ENCODE measurements at places on chromosomes 6 and 20.

- no peak for DNase-seq
Observed at GRCh38 chr6:35543459-35544193, 30.9 kb upstream of the TULP1 start.

- DNase-seq, result no peak
Observed at GRCh38 chr6:10268111-10268510, 146.8 kb downstream of the TFAP2A start.

GRCh38 chr6:111576291-111576690 is 29.4 kb downstream of the TRAF3IP2 start:
- no peak for DNase-seq

DNA sequence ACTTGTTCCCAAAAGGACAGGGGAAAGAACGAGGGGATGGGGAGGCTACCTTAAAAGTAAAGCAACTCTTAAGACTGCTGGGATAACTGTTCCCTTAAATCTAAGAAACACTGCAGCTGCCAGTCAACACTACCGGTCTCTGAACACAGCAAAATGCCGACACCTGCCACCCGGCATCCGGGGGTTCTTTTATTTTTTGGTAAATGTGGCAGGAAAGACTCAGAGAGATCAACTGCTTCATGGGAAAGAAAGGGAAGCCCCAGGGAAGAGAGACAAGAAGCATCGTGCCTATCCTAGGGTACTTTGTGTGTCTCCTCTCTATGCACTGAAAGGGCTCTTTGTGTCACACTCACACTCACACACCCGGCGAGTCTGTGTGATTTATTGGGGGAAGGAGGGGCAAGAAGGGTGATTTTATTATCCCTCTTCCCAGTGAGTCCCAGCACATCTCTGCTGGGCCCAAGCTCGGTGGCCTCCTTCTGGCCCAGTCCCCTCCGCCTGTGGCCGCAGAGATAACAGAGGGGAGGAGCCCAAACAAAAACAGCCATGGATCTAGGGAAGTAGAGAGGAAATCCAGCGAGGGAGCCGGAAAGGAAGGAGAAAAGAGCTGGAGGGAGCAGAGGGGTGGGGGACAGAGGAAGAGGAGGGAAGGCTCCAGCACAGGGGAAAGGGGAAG is 1.4 kb downstream of the FYN start:
- DNase-seq, result no peak

DNA sequence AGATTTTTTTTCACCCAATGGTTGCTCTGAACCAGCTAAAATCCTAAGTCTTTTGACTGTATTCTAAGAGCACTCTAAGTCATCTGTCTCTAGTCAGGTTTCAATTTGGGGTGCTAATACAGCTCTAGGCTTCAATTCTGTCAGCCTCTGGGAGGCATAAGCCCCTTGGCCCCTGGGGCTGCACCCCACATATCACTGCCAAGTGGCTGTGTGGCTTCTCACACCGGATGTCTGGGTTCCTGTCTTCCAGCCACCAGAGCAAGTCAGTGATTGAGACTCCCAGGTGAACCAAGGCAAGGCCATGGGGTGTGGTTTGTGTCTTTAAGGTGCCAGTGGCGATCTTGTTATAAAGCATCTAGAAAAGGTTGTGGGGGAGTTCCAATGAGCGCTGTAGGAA is 136.5 kb downstream of the TMEM242 start:
- no peak for DNase-seq

GRCh38 chr20:47318586-47319516 is 37.6 kb downstream of the ZMYND8 start:
- peak; percentile 53 for DNase-seq

- no peak for DNase-seq
Observed at GRCh38 chr6:34544052-34544604, 12.0 kb downstream of the SPDEF start.

DNA sequence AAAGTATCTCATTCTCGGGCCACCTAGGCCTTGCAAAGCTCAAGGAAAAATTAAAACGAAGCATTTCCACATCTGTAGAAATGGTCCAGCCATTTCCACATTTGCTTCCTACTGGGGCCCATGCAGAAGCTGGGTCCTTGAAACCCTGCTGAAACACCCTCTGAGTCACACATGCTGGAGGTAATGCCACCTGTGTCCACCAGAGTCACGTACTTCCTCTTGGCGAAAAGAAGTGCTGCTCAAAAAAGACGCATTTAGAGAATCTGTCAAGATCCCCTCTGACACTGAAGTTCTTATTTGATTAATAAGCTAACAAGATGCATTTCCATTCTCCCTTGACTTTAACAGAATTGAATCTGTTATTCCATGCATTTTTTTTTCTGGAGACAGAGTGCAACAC is 423.2 kb downstream of the PREX1 start:
- no peak for DNase-seq

- DNase-seq, result no peak
Observed at GRCh38 chr20:37473249-37474000, 47.6 kb upstream of the NNAT start.
